ENCODE measurements at places on chromosomes 5 and 9. TPM values are rescaled to one million over a fixed set of nuclear protein-coding genes. Genes with fewer than 3 reads are reported as not detected.

DNA sequence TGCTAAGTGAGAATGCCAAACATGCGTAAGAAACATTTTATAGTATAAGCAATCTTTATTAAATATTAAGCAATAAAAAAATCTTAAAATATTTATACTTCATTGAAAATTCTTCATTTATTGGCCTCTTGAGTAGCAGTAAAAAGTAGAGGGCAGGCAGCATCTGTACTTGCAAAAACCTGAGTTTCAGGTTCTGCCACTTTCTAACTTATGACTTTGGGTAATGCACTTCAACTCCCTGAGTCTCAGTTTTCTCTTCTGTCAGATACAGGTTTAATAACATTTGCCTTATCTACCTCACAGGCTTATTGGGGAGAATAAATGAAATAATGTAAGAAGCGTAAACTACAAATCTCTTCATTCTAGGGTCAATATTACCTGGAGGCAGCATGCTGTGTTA, 19.8 kb upstream of the MCTP1 start:
- peaks cover 36% of the 10 kb centered on the region for H3K27me3 ChIP-seq
- no peak for DNase-seq
- no peaks in the 10 kb centered on the region for H3K4me1 ChIP-seq
- no peak overlapping the region for H3K4me3 ChIP-seq
- no peaks in the 10 kb centered on the region for H3K36me3 ChIP-seq
- H3K27ac ChIP-seq = no peak overlapping the region

- no peaks in the 10 kb centered on the region for H3K36me3 ChIP-seq
- H3K4me1 ChIP-seq = peaks cover 20% of the 10 kb centered on the region
- DNase-seq = no peak
- H3K27me3 ChIP-seq = no peaks in the 10 kb centered on the region
- no peak overlapping the region for H3K27ac ChIP-seq
- no peak overlapping the region for H3K4me3 ChIP-seq
These were observed 630.7 kb upstream of the ZNF608 start for GRCh38 chr5:125377141-125377540.

DNA sequence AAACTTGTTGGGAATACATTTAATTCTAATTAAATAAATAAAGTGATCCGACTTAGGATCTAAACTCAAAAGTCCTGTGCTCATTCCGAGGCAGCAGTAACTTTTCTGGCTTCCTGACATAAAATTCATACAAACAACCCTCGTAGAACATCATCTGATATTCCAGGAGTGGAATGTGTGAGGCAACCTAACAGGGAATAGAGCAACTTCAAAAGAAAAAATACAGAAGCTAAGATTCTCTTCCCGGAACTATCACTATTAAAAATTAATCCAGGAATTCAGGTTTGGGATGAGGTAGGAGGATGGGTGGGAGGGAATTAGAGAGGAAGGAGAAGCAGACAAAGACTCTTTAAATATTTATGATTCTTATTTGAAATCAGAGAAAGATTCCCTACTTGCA, 32.9 kb upstream of the TRIO start:
- H3K4me3 ChIP-seq = no peak overlapping the region
- H3K27me3 ChIP-seq = no peaks in the 10 kb centered on the region
- H3K4me1 ChIP-seq = peaks cover 28% of the 10 kb centered on the region
- no peaks in the 10 kb centered on the region for H3K36me3 ChIP-seq
- DNase-seq = no peak

GRCh38 chr5:173764332-173765028, 123.7 kb upstream of the CPEB4 start:
- H3K36me3 ChIP-seq = no peaks in the 10 kb centered on the region
- H3K27ac ChIP-seq = peak overlapping the region; percentile 93
- no peaks in the 10 kb centered on the region for H3K27me3 ChIP-seq
- H3K4me3 ChIP-seq = no peak overlapping the region

GRCh38 chr5:102856389-102856777, 101.3 kb downstream of the PAM start:
- peaks cover 46% of the 10 kb centered on the region for H3K4me1 ChIP-seq
- peak overlapping the region; percentile 75 for H3K27ac ChIP-seq
- H3K4me3 ChIP-seq = peak overlapping the region; percentile 15
- no peaks in the 10 kb centered on the region for H3K27me3 ChIP-seq
- DNase-seq = no peak

GRCh38 chr9:130235558-130236435, 29.8 kb upstream of the HMCN2 start:
- peaks cover 12% of the 10 kb centered on the region for H3K36me3 ChIP-seq
- no peaks in the 10 kb centered on the region for H3K27me3 ChIP-seq
- H3K27ac ChIP-seq = peak overlapping the region; percentile 38
- no peak overlapping the region for H3K4me3 ChIP-seq
- H3K4me1 ChIP-seq = peaks cover 16% of the 10 kb centered on the region

GRCh38 chr9:134384811-134385479, 58.7 kb downstream of the RXRA start:
- H3K36me3 ChIP-seq = no peaks in the 10 kb centered on the region
- H3K27ac ChIP-seq = no peak overlapping the region
- no peak overlapping the region for H3K4me3 ChIP-seq
- H3K4me1 ChIP-seq = peaks cover 73% of the 10 kb centered on the region

DNA sequence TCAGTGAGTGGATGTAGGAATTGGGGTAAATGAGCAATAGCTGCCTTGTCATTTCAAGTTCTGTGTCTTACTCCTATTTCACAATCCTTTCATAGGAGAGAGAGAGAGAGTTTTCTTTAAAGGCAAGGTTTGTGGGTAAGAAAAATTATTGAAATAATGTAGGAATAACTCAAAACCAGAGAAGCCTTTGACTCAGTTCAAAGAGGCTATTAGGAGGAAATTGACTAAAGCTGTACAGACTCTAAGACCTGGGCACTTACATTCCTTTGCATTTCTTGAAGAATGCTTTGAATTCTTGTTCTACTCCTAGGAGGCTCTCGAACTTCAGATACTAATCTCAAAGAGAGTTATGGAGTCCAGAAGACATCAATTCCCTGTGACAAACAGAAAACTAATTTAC, 257.1 kb downstream of the FBXL7 start:
- no peak overlapping the region for H3K4me3 ChIP-seq
- peaks cover 25% of the 10 kb centered on the region for H3K4me1 ChIP-seq
- no peaks in the 10 kb centered on the region for H3K27me3 ChIP-seq
- no peak for DNase-seq
- H3K27ac ChIP-seq = no peak overlapping the region
- no peaks in the 10 kb centered on the region for H3K36me3 ChIP-seq

- H3K27ac ChIP-seq = no peak overlapping the region
- no peaks in the 10 kb centered on the region for H3K27me3 ChIP-seq
- DNase-seq = no peak
These were observed 97.8 kb downstream of the ERMP1 start for GRCh38 chr9:5735072-5735471.

- H3K4me3 ChIP-seq = no peak overlapping the region
- H3K27ac ChIP-seq = no peak overlapping the region
- peaks cover 6% of the 10 kb centered on the region for H3K36me3 ChIP-seq
- H3K27me3 ChIP-seq = no peaks in the 10 kb centered on the region
- H3K4me1 ChIP-seq = peaks cover 48% of the 10 kb centered on the region
These were observed 40.4 kb downstream of the GLIS3 start for GRCh38 chr9:4259489-4259888.

- H3K27ac ChIP-seq = peak overlapping the region; percentile 87
- H3K4me1 ChIP-seq = peaks cover 19% of the 10 kb centered on the region
- H3K27me3 ChIP-seq = no peaks in the 10 kb centered on the region
These were observed 855 bp upstream of the ARHGAP26 start for GRCh38 chr5:142769251-142769792.

- no peak for DNase-seq
- peak overlapping the region; percentile 6 for H3K4me3 ChIP-seq
- no peaks in the 10 kb centered on the region for H3K27me3 ChIP-seq
- peak overlapping the region; percentile 98 for H3K27ac ChIP-seq
- no peaks in the 10 kb centered on the region for H3K36me3 ChIP-seq
These were observed 63.5 kb upstream of the KLF9 start for GRCh38 chr9:70477907-70478480.

DNA sequence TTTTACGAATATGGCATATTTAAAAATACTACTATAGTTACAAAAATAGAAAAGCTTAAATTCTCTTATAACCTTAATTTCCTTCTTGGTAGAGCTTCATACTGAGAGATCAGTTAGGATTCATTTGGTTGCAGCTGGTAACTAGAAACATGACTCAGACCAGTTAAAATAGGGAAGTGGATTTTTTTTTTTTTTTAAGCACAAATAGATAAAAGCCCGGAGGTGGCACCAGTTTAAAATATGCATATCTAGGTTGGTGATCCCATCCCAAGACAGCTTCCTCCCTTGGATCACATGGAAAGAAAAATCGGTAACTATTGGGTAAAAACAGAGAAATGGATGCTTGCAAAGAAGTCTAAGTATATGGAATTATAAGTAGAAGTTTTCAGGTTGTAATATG, 1634.3 kb downstream of the MAT2B start:
- no peaks in the 10 kb centered on the region for H3K4me1 ChIP-seq
- no peak overlapping the region for H3K27ac ChIP-seq
- no peak for DNase-seq
- H3K4me3 ChIP-seq = no peak overlapping the region
- H3K27me3 ChIP-seq = no peaks in the 10 kb centered on the region

- no peaks in the 10 kb centered on the region for H3K27me3 ChIP-seq
- peaks cover 38% of the 10 kb centered on the region for H3K4me1 ChIP-seq
- DNase-seq = no peak
- H3K27ac ChIP-seq = peak overlapping the region; percentile 79
- no peaks in the 10 kb centered on the region for H3K36me3 ChIP-seq
These were observed 45.2 kb downstream of the ENC1 start for GRCh38 chr5:74595143-74595925.

DNA sequence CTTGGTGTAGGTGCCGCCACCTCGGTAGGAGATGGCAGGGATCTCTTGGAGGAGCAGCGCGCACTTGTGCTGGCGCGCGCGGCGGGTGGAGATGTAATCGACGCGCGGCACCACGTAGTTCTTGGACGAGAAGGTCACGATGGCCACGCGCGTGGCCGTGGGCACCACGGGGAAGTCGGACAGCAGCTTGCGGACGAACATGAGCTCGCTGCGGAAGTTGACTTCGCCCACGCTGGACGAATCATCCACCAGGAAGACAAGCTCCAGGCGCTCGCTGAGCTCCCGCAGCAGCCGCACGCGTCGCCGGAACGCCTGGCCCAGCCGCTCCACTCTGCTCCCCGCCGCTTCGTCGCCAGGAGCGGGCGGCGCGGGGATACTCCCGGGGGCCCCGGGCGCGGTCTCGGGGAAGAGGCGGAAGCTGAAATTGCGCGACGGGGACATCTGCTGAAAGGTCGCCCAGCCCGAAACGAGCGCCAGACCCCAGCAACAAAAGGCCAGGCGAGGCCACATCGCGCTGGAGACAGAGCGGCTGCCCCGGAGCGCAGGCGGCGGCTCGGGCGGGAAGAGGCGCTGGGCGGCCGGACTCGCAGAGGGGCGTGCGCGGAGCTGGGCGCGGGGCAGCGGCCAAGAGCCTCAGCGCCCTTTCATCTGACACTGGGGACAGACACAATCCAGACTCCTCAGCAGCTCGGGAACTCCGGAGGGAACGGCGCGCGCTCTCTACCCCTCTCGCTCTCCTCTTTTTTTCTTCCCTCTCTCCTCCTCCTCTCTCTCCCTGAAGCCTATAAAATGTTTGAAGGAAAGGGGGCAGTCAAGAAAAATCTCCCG, at the start of gene SVEP1:
SVEP1 (minus strand) TSS at position 708 of the 828 bp plus-strand sequence; CDS start at position 510, 198 bp downstream.
- H3K36me3 ChIP-seq = peaks cover 2% of the 10 kb centered on the region
- no peak for DNase-seq
- peaks cover 28% of the 10 kb centered on the region for H3K4me1 ChIP-seq
- peak within 1 kb of the TSS; percentile 95 for H3K4me3 ChIP-seq
- H3K27ac ChIP-seq = peak within 1 kb of the TSS; percentile 76
- H3K27me3 ChIP-seq = peaks cover 28% of the 10 kb centered on the region

DNA sequence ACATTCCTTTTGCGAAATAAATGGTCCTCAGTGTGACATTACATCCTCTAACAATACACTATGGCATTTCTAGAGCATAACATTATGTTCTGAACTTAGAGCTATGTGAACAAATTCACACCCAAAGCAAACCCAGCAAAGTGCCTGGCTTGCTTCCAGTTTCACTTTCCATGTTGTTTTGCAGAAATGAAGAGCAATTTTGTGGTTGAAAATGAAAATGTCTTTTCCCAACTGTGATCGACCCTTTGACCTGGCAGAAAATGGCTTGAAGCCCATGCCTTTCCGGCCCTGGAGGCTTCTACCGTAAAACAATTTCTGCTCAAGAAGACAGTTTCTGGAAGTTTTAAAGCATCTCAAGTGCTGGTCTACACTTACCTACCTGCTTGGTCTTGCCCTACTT, 344.7 kb upstream of the RGMB start:
- H3K36me3 ChIP-seq = no peaks in the 10 kb centered on the region
- H3K4me3 ChIP-seq = no peak overlapping the region
- H3K4me1 ChIP-seq = peaks cover 76% of the 10 kb centered on the region
- H3K27ac ChIP-seq = peak overlapping the region; percentile 76
- H3K27me3 ChIP-seq = no peaks in the 10 kb centered on the region

The FAT2 gene
- total RNA-seq = 38.4 TPM

The OSMR gene
- total RNA-seq = 33.1 TPM

The PCDHGB6 gene
- 71.5 TPM for total RNA-seq

The RETREG1 gene
- total RNA-seq = 0.91 TPM

The LCN1 gene
- not detected for total RNA-seq

The FOXD4L3 gene
- not detected for total RNA-seq
